ENCODE measurements at places on chromosomes 1 and 21. TPM values are rescaled to one million over a fixed set of nuclear protein-coding genes. Genes with fewer than 3 reads are reported as not detected.

The ATP6V1G3 gene
- not detected for polyA plus RNA-seq

The BCAN gene
- 0.75 TPM for polyA plus RNA-seq

The MYOCOS gene
- polyA plus RNA-seq, result 0.24 TPM

The LDLRAD1 gene
- polyA plus RNA-seq, result not detected

The PDZK1 gene
- polyA plus RNA-seq, result 0.29 TPM

The UBE2J2 gene
- 66.1 TPM for polyA plus RNA-seq

The S100A8 gene
- polyA plus RNA-seq, result not detected

The PLXNA2 gene
- not detected for polyA plus RNA-seq

The MSH4 gene
- polyA plus RNA-seq, result 0.04 TPM

The LAMC2 gene
- polyA plus RNA-seq, result 1.1 TPM

The LGR6 gene
- polyA plus RNA-seq, result not detected

The URB1 gene
- 9.4 TPM for polyA plus RNA-seq

The S100A14 gene
- not detected for polyA plus RNA-seq

The CD244 gene
- polyA plus RNA-seq, result 0.75 TPM

The FLG2 gene
- not detected for polyA plus RNA-seq
